ENCODE measurements at places on chromosomes 1 and 21.
A peak's percentile ranks its signal among the peaks of the same experiment; 100 is the strongest.

GRCh38 chr1:50421768-50422674 lies 1.2 kb downstream of the DMRTA2 start:
- DNase-seq, result no peak

GRCh38 chr1:224644553-224645154 lies 28.5 kb downstream of the CNIH3 start:
- DNase-seq, result peak; percentile 48

GRCh38 chr1:244340396-244340795 lies 111.3 kb downstream of the ADSS2 start:
- DNase-seq, result no peak

DNA sequence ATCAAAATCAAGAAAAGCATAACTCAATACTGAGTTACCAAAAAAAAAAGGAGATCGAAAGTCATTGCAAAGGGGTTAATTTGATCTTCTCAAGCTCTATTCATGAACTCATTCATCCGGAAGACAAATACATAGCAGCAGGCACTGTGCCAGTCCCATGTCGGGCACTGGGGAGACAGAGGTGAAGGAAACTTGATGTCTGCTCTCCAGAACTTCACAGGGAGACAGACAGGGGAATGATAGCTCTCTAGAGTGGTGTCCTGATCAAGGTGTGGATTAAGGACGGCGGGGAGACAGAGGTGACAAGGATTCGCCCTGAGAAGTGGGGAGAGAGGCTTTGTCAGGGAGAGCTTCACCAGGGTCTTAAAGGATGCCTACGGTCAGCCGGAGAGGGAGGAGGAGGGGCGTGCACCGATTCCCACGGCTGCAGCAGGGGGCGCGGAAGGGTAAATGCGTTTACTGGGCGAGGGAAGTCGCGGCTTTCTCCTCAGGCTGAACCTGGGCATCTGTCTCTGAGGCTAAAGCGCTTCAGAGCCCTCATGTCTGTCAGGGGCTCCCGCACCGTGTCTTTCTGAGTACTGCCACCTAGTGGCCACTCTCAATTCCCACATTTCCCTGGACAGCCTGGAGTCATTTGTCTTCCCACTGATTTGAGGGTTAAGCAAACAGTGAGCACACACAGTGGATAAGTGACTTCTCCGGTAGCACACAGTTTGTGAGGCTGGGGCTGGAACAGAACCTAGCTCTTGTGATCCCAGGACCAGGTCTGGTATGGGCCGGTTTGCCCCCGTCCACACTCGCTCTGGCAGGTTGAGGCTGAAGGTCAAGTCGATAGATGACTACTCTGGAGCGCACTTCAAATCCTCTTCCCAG lies 152.8 kb downstream of the TENT5C start:
- peak; percentile 66 for DNase-seq

All from activated gamma-delta T cell treated with Interleukin-2 at 50 U/mL for 16 hours (primary cell).